ENCODE measurements at places on chromosomes 7 and 10.

- DNase-seq = no peak
These were observed 292.0 kb downstream of the LRMDA start for GRCh38 chr10:75723319-75723980.

DNA sequence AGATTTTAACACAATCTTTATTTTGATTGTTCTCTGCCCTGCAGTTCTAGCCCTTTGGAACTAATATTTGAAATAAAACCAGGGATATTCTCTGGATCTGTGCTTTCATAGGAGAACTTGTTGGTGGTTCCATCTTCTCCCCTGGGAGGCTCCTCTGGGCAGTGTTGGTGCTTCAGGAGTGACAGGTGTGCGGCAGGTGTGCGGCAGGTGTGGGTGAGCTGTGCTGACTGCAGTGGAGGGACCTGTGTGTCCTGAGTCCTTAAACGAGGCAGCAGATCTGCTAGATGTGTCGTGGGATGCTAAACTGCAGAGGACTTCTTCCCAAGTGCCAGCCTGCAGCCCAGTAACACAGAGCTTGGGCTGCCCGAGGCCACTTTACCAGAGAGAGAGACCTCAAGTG lies 98.4 kb downstream of the LYZL1 start:
- DNase-seq = no peak

DNA sequence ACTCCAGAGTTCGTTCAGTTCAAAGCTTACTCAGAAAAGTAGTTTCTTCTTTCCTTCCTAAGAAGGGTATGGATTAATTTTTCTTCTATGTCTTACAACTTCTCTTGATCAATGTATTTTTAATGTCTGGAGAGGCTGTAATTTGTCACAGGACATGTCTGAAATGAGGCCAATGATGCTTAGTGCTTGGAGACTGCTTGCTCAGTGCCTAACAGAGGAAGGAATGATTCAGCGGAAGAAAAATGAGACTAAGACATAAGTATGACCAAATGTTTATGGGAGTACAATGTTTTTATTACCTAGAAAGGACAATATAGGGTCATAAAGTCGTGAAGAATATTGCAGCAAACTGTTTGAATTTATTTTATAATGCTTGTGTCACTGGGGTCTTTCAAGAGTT lies 43.3 kb downstream of the GPR37 start:
- DNase-seq = no peak

GRCh38 chr7:113119429-113119828 lies 1.1 kb upstream of the SMIM30 start:
- no peak for DNase-seq
